Smooth muscle cell of the pulmonary artery (primary cell): ENCODE measurements at places on chromosomes 12 and 14. TPM values are rescaled to one million over a fixed set of nuclear protein-coding genes. Genes with fewer than 3 reads are reported as not detected.

Gene SYNE3
- 10.2 and 36.3 TPM in 2 replicates for total RNA-seq

Gene COQ10A
- total RNA-seq: 6.3 and 8.2 TPM in 2 replicates

Gene SLC35F4
- not detected in 2 replicates for total RNA-seq

Gene TAS2R31
- total RNA-seq: 3.7 and 6.7 TPM in 2 replicates

Gene EPS8
- total RNA-seq: 117 and 237 TPM in 2 replicates

Gene HOXC10
- not detected in 2 replicates for total RNA-seq

Gene HEBP1
- 24.9 and 26.4 TPM in 2 replicates for total RNA-seq

Gene CLEC9A
- not detected in 2 replicates for total RNA-seq
